Trophoblast cell (in vitro differentiated cells and primary cell): ENCODE measurements at places on chromosomes 3 and 15.
A peak's percentile ranks its signal among the peaks of the same experiment; 100 is the strongest.

GRCh38 chr3:31959951-31960792 is 20.9 kb downstream of the OSBPL10 start:
- DNase-seq: peak; percentile 63
- no peak overlapping the region for H3K4me3 ChIP-seq
- H3K36me3 ChIP-seq: no peaks in the 10 kb centered on the region
- H3K27me3 ChIP-seq: no peaks in the 10 kb centered on the region
- peaks cover 11% of the 10 kb centered on the region for H3K4me1 ChIP-seq
- H3K27ac ChIP-seq: peak overlapping the region; percentile 84

DNA sequence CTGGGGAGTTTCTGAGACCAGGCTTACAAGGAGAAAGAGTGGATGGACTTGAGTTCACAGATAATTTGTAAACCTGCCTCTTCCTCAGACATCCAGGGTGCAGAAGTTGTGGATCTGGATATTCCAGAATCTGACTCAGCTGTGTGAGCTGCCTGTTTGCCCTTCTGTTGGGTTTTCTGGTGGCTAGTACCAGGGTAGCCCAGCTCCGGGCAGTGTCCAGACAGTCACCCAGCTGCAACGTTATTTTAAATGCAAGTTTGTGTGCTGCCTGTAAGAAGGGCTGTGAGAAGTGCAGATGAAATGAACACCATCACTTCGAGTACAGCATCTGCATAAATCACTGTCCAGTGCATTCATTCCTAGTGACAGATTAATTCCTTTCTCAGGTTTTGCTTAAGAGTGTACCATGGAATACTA is 1053.0 kb downstream of the TUSC7 start:
- H3K27me3 ChIP-seq: no peaks in the 10 kb centered on the region
- H3K4me1 ChIP-seq: peaks cover 13% of the 10 kb centered on the region
- no peaks in the 10 kb centered on the region for H3K36me3 ChIP-seq
- no peak overlapping the region for H3K27ac ChIP-seq
- H3K4me3 ChIP-seq: no peak overlapping the region

DNA sequence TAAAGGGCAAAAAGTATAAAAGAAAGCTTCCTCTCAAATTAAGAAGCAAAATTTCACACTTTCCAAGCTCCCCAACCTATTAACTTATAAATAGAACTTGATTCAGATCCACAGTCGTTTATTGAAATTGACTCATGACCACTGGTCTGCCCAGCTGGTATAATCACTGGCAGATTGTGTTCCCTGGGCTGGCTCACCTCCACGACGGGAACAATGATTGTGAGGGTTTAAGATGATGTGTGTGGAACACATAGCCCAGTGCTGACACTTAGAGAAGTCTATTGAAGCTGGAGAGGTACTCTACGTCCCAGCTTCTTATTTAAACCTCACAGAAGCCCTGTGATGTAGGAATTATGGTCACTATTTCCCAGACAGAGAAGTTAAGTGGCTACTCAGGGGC is 90.4 kb downstream of the MB21D2 start:
- no peaks in the 10 kb centered on the region for H3K36me3 ChIP-seq
- no peaks in the 10 kb centered on the region for H3K27me3 ChIP-seq
- H3K4me1 ChIP-seq: no peaks in the 10 kb centered on the region
- no peak overlapping the region for H3K27ac ChIP-seq
- DNase-seq: no peak
- H3K4me3 ChIP-seq: no peak overlapping the region

- H3K27me3 ChIP-seq: no peaks in the 10 kb centered on the region
- DNase-seq: peak; percentile 94
- H3K4me3 ChIP-seq: no peak overlapping the region
- peaks cover 32% of the 10 kb centered on the region for H3K4me1 ChIP-seq
- H3K27ac ChIP-seq: no peak overlapping the region
These were observed 14.3 kb downstream of the FLNB start for GRCh38 chr3:58022490-58022889.

GRCh38 chr15:85865070-85865684 is 70.5 kb upstream of the KLHL25 start:
- H3K4me1 ChIP-seq: no peaks in the 10 kb centered on the region
- DNase-seq: peak; percentile 49
- no peaks in the 10 kb centered on the region for H3K27me3 ChIP-seq
- no peak overlapping the region for H3K27ac ChIP-seq
- no peak overlapping the region for H3K4me3 ChIP-seq
- H3K36me3 ChIP-seq: no peaks in the 10 kb centered on the region

- no peaks in the 10 kb centered on the region for H3K4me1 ChIP-seq
- no peak for DNase-seq
- H3K27me3 ChIP-seq: no peaks in the 10 kb centered on the region
- no peak overlapping the region for H3K27ac ChIP-seq
- H3K36me3 ChIP-seq: no peaks in the 10 kb centered on the region
These were observed 11.8 kb upstream of the SCN10A start for GRCh38 chr3:38827791-38828190.
